Activated CD8-positive, alpha-beta T cell treated with anti-CD3 and anti-CD28 coated beads, Interleukin-2, amount 10 ng/mL, durations not matched to agents 7 days and 5 days (primary cell): ENCODE measurements at places on chromosomes 7 and 10. TPM values are rescaled to one million over a fixed set of nuclear protein-coding genes. Genes with fewer than 3 reads are reported as not detected.

Gene APBB1IP
- total RNA-seq: 75.9 TPM

Gene CLCN1
- not detected for total RNA-seq

Gene PPP1R9A
- total RNA-seq: not detected

Gene GPR158
- not detected for total RNA-seq
